Activated naive CD4-positive, alpha-beta T cell treated with anti-CD3 and anti-CD28 coated beads for 36 hours (primary cell): ENCODE measurements at places on chromosomes 1 and 21. TPM values are rescaled to one million over a fixed set of nuclear protein-coding genes. Genes with fewer than 3 reads are reported as not detected.

DNA sequence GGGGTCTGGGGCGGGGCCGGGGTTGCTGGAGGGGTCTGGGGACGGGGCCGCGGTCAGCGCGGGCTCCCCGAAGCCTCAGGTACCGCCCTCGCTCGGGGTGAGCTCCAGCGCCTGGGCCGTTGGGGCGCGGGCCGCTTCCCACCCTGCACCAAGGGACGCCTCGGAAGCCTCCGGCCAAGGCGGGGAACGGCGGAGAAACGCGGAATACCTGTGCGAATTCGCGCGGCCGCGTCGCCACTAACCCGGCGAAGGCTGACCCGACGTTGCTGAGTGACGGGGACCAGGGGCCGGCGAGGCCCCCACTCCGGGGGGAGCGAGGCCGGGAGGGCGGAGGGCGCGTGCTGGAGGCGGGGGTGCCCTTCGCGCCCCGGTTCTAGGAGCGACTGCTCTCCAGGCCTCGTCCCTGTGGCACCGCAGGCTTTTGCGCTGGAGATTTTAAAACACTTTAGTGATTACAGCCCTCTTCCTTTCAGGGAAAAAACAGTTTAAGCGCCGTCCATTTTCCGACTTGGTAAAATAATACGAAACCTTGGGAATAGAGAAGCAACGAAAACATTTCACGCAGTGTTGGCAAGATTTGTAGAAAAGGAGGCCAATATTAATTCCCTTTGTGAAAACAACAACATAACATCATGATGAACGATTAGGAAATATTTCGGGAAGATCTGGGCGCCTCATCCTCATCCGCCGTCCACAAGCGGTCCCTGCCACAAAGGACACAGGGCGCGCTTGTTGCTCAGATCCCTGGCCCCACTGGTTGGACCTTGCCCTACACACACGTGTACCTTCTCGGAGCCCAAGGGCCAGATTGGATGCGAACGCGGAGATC lies 971 bp upstream of the GNG4 start:
- no peak for DNase-seq

DNA sequence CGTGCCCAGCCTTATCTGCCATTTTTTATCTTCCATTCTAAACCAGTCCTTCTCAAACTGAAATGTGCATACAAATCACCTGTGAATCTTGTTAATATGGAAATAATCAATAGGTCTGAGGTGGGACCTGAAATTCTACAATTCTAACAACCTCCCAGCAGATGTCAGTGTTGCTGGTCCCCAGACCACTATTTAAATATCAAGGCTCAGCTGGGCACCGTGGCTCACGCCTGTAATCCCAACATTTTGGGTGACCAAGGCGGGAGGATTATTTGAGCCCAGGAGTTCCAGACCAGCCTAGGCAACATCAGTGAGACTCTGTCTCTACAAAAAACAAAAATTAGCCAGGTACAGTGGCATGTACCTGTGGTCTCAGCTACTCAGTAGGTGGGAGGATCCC lies 4.1 kb downstream of the UQCRHL start:
- DNase-seq, result peak; percentile 32

- DNase-seq, result no peak
Measured at GRCh38 chr1:188429386-188429785, 1600.6 kb downstream of the PLA2G4A start.

GRCh38 chr1:76425201-76426145 lies 350.9 kb downstream of the ST6GALNAC3 start:
- no peak for DNase-seq

GRCh38 chr1:30928789-30929134 lies 20.2 kb upstream of the SDC3 start:
- DNase-seq, result no peak

DNA sequence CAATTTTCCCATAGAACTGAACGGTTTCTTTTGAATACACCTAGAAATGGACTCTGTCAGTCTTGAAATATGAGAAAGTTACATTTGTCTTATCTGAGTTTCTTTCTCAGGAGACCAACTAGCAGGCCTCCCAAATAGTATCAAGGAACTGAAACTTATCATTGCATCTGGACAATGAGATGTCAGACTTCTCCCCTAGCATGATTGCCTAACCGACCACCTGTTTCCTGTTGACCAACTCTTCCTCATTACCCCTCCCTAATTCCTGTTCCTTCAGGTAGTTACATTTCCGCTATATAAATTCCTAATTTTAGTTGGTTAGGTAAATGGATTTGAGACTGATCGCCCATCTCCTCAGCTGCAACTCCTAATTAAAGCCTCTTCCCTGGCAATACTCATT lies 1587.3 kb downstream of the NCAM2 start:
- no peak for DNase-seq

DNA sequence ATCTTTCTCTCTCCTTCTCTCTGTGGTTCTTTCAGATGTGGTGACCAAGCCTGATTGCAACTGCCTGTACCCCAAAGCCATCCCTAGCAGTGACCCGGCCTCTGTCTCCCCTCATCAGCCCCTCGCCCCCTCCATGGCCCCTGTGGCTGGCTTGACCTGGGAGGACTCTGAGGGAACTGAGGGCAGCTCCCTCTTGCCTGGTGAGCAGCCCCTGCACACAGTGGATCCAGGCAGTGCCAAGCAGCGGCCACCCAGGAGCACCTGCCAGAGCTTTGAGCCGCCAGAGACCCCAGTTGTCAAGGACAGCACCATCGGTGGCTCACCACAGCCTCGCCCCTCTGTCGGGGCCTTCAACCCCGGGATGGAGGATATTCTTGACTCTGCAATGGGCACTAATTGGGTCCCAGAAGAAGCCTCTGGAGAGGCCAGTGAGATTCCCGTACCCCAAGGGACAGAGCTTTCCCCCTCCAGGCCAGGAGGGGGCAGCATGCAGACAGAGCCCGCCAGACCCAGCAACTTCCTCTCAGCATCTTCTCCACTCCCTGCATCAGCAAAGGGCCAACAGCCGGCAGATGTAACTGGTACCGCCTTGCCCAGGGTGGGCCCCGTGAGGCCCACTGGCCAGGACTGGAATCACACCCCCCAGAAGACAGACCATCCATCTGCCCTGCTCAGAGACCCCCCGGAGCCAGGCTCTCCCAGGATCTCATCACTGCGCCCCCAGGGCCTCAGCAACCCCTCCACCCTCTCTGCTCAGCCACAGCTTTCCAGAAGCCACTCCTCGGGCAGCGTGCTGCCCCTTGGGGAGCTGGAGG lies 12.7 kb downstream of the CSF1 start:
- DNase-seq, result no peak

GRCh38 chr1:241990040-241990439 lies 8.9 kb downstream of the MAP1LC3C start:
- DNase-seq, result no peak

DNA sequence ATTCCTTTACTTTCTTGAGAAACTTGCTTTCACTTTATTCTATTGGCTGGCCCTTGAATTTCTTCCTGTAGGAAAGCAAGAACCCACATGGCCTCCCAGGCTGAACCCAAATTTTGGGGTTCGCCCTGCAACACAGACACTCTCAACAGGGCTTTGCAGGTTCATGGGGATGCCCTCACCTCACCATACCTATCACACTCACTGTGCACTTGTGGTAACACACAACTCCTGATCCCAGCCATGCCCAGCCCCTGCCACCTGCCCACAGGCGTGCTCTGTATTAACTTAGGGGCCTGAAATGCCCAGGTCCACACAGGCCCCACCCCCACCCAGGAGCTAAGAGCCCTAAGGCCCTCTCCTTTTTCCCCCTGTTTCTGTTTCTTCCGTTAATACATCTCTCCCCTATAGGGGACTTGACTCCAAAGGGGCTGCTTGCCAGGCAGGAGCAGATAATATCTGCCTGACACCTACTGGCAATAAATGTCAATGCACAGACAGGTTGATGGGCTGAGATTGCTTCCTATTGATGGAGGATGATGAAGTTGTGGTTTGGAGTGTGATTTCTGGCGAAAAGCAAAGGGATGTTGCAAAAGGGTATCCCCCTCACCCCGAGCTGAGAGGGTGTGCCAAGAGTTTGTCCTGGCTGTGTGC lies 171.5 kb downstream of the AJAP1 start:
- no peak for DNase-seq

DNA sequence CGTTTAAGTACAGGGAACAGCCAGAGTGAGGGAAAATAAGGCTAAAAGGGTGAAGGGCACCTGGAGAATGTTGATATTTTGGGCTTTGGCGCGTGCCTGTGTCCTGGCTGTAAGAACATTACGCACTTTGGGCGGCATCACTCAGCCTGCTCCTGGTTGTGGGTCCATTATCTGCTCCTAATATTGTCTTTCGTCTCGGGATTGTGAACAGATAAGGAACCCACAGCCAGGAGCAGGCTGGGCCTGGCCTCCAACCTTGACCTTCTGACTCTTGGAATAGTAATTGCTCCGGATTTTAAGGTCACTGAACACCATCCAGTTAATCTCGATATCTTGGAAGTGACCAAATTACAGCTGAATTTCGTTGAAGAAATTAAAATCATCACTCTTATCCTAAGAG lies 61.9 kb downstream of the TCP10L start:
- no peak for DNase-seq

GRCh38 chr1:178126261-178126660 lies 32.4 kb downstream of the RASAL2 start:
- no peak for DNase-seq

DNA sequence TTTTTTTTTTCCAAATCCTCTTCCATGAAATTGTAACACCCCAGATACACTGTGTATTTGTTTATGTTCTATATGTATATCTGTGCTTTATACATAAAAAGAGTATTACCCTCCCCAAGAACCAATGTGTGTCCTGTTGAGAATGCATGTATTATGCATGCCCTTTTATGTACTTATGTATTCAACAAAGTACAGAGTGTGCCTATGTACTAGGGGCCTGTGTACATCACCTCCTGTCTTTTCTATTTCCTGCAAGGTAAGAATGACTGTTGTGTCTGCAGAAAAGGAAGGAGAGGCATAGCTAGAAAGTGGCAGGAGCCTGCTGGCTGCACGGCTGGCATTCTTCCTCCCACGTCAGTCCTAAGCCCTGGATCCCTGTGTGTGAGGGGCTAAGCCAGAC lies 7.0 kb downstream of the TMEM61 start:
- no peak for DNase-seq

GRCh38 chr21:16569679-16570078 lies 839.9 kb downstream of the USP25 start:
- no peak for DNase-seq

DNA sequence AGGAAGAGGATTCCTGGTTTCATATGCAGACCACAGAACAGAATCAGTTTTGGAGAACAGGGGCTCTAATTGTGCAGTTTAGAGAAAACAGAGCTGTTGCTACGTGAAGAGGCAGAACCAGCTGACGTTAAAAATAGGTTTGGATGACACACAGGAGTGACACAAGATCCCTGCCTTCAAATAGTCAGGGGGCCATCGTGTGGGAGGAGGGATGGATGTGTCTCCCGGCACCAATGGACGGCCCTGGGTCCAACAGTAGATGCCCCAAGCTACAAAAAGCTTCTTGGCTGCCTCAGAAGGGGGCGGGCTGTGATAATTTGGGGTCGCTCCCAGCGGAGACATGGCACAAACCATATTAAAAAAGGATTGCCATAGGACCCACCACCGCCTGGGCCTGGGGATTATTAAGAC lies 87.8 kb downstream of the MRPL37 start:
- peak; percentile 43 for DNase-seq

GRCh38 chr1:235893840-235894239 lies 27.1 kb upstream of the LYST start:
- no peak for DNase-seq

GRCh38 chr1:109910963-109911798 lies 532 bp downstream of the CSF1 start:
- peak; percentile 34 for DNase-seq

DNA sequence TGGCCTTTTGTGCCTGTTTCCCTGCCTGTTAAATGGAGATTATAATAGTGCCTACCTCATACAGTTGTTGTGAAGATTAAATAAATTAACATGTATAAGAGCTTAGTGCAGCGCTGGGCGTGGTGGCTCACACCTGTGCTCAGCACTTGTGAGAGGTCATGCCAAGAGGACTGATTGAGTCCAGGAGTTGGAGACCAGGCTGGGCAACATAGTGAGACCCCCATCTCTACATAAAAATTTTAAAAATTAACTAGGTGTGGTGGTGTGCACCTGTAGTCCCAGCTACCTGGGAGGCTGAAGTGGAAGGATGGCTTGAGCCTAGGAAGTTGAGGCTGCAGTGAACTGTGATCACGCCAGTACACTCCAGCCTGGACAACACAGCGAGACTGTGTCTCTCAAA lies 12.1 kb downstream of the CAMK2N1 start:
- DNase-seq, result no peak

DNA sequence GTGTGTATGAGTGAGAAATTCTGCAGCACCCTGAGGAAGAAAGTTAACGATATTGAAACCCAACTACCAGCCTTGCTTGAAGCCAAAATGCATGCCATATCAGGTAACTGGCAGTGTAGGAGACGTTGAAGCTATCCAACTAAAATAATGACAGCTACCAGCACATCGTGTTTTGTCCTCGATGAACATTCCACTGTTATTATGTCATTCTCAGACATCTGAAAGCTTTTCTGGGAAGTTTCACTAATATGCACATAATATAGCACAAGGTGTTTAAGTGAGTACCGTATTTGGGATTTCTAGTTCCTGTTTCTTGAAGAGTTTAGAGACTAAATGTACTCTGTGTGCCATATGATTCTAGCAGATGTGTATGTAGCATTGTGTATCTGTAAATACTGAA lies 173.5 kb downstream of the DISC1 start:
- no peak for DNase-seq

- no peak for DNase-seq
Measured at GRCh38 chr1:67740543-67740942, 55.5 kb downstream of the GADD45A start.

DNA sequence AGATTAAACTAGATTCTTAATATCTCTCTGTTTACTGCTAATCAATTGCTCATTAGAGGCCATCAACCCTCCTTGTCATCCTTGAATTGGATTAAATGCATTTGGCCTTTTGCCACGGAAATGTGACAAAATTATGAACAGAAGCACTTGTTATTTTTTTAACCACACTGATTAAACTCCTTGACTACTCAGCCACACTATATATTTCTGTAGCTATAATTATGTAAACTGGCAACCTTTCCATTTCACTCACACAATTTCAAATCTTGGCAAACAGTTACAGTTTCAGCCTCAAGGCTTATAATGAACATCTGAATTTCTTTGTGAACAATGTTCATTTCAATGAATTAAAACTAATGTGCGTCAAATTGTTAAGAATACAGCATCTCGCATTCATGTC lies 10.1 kb downstream of the ADAMTS5 start:
- no peak for DNase-seq

The ZBTB7B gene
- total RNA-seq, result 101 TPM

The NEGR1 gene
- total RNA-seq, result not detected

The FAAH gene
- 3.8 TPM for total RNA-seq

The PADI2 gene
- total RNA-seq, result not detected
